ENCODE measurements at places on chromosomes 1 and 21. TPM values are rescaled to one million over a fixed set of nuclear protein-coding genes. Genes with fewer than 3 reads are reported as not detected.

GRCh38 chr1:208604295-208604694 is 360.1 kb upstream of the PLXNA2 start:
- DNase-seq, result no peak

DNA sequence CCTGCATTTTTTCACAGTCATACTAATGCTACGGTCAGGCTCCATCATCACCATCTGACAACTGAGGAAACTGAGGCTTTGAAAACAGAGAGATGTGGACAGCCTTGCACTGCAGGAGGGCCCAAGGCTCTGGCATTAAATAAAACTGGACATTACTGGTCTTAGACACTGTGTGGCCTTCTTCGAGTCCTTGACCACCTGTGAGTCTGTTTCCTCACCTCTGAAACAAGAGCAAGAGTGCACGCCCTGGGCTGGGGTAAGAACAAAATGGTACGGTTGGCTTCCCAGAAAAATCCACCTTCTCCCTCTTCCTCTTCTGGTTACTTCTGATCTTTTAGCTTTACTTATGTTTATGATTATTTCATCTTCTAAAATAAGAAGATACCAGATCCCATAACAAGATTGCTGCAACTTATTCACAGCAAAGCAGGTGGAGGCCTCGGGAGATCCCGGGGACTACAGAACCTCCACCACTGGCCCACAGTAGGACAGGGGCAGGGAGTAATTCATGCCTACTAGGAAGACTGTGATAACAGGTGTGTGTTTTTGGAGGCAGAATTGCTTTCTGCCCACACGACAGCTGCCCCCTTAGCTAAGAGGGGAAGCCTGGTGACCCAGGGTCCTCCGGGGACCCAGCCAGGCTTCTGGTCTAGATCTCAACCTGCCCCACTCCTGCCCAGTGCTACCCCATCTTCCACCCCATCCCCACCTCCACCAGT is 156.4 kb upstream of the EDN2 start:
- DNase-seq, result no peak

GRCh38 chr21:30437010-30437565 is 3.0 kb upstream of the KRTAP15-1 start:
- no peak for DNase-seq

GRCh38 chr21:31205412-31205811 is 138.6 kb downstream of the TIAM1 start:
- no peak for DNase-seq

DNA sequence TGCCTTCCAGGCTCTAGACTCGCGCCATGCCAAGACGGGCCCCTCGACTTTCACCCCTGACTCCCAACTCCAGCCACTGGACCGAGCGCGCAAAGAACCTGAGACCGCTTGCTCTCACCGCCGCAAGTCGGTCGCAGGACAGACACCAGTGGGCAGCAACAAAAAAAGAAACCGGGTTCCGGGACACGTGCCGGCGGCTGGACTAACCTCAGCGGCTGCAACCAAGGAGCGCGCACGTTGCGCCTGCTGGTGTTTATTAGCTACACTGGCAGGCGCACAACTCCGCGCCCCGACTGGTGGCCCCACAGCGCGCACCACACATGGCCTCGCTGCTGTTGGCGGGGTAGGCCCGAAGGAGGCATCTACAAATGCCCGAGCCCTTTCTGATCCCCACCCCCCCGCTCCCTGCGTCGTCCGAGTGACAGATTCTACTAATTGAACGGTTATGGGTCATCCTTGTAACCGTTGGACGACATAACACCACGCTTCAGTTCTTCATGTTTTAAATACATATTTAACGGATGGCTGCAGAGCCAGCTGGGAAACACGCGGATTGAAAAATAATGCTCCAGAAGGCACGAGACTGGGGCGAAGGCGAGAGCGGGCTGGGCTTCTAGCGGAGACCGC is 2.0 kb upstream of the OLIG2 start:
- no peak for DNase-seq

DNA sequence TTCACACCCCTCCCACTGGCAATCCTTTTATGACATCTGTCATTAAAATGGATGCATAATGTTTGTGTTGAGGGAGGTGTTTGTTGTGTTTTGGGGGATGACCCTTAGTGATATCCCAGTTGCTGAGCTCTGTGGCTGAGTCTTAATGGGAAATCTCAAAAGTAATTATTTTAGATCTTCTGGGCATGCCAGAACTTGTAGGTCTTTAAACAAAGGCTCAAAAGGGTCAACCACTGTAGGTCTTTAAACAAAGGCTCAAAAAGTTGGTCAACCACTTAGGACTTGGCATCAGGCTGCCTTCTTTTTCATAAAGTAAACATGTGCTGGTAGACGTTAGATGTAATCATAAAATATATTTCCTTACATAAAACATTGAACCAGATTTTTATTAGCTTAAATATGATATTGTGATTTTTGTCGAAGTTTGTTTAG is 78.0 kb downstream of the CDC14A start:
- DNase-seq, result no peak

GRCh38 chr1:150194381-150195031 is 41.4 kb downstream of the ANP32E start:
- DNase-seq, result no peak

DNA sequence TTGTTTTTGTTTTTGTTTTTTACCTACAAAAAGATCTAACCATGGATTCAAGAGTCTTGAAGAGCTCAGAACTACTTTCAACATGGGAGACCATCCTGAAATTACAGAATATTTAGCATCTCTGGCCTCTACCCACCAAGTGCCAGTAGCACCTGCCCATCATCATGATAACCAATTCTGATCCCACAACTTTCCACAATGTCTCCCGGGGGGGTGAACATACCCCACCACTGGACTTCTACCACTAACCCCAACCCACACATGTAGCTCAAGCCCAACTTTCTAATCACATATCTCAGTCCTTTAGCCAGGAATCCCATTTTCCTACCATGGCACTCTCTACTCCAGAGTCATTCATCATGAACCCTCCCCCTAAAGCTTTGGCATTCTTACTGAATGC is 15.7 kb upstream of the IFNAR2 start:
- no peak for DNase-seq

- DNase-seq, result peak; percentile 61
These were observed 84.1 kb downstream of the GPR88 start for GRCh38 chr1:100622037-100622436.

GRCh38 chr1:161706482-161707347 is at the start of gene FCRLA:
FCRLA (plus strand) TSS chr1:161707229; CDS start chr1:161707265, 36 bp downstream.
- DNase-seq, result no peak

- DNase-seq, result no peak
These were observed 219.6 kb downstream of the PDE4B start for GRCh38 chr1:66012106-66012784.

- no peak for DNase-seq
These were observed 903.7 kb downstream of the ADGRL2 start for GRCh38 chr1:82704393-82704792.

- DNase-seq, result no peak
These were observed 9.3 kb upstream of the MARCKSL1 start for GRCh38 chr1:32345289-32345827.

GRCh38 chr1:177278626-177279390 is 108.0 kb downstream of the BRINP2 start:
- no peak for DNase-seq

GRCh38 chr21:33559813-33560212 is 17.0 kb downstream of the SON start:
- no peak for DNase-seq

- DNase-seq, result no peak
These were observed 400.7 kb upstream of the DAB1 start for GRCh38 chr1:57824535-57824934.

- DNase-seq, result peak; percentile 70
These were observed 115.5 kb upstream of the IRF2BP2 start for GRCh38 chr1:234725177-234726132.

DNA sequence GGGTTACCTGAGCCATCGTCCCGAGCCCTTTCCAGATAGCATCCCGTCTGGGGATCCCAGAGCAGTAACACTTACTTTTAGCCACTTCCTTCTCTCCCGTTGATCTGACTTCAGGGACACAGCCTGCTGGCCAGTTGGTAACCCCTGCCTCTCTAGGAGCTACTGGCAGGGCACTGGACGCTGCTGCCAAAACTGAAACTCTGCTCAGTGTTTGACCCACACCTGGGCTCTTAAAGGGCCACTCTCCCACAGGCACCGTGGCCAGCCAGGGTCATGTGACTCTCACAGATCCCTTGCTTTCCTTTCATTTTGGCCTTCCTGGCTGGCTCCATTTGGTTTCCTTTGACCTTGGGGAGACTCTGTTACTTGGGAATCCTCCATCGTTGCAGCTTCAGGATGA is at the start of gene PIGR:
Gene PIGR (minus strand): TSS at position 206 of the 400 bp plus-strand sequence. CDS start 5,935 bp downstream, outside the sequence.
- DNase-seq, result no peak

DNA sequence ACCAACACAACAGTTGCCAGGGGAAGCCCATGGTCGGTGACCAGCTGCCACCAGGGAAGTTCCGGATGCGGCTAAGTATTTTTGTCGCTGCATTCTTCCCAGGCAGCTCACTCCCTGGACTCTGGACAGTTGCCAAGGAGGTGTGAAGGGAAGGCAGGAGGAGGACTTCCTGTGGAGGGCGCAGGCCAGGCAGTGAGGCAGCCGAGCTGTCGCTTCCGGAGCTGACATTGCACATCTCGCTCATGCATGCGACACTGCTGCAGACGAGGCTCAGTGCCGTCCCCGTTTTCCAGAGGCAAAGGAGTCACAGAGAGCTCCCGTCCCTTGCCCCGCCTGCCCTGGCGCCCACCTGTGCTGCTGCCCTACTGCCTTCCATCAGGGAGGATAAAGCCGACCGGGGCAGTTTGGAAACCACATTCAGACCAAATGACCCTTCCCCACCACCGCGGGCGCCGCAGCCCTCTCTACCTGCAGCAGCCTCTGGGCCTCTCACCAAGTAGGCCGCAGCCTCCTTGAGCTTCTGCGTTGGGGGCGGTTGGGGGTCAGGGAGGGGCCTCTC is 81.4 kb downstream of the NENF start:
- no peak for DNase-seq

DNA sequence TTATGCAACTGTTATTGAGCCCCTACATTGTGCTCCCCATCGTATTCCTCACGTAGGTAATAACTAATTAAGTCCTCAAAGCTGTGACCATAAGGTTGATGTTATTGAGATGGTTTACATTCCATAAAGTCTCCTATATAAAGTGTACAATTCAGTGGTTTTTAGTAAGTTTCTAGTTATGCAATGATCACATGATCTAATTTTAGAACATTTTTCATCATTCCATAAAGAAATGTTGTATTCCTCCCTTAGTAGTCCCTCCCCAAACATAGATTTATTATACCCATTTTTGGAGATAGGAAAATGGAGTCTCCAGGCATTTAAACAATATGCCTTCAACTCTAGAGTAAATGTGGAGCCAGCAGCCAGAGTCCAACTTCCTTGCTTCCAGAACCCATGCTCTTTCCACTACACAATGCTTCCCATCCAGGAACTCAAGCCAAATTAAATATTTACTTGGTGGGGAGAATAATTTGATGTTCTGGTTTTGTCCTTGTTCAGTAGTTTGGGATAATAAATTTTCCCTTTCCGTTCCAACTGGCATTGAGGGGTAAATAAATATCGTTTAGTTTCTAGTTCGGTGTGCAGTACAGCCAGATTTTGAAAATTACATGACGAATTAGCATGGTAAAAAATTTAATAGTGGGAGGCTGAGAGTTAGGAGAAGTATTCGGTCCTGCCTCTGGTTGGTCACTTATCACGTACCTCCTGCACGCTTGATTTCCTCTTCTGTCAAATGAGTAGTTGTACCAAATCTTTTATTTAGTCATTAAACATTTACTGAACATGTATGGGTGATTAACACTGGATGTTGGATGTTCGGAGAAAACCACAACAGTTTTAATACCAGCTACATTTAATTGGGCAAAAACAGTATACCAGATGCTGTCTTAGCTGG is 66.3 kb downstream of the CACHD1 start:
- no peak for DNase-seq

- DNase-seq, result no peak
These were observed 237.8 kb upstream of the ADGRL2 start for GRCh38 chr1:81562934-81563333.

DNA sequence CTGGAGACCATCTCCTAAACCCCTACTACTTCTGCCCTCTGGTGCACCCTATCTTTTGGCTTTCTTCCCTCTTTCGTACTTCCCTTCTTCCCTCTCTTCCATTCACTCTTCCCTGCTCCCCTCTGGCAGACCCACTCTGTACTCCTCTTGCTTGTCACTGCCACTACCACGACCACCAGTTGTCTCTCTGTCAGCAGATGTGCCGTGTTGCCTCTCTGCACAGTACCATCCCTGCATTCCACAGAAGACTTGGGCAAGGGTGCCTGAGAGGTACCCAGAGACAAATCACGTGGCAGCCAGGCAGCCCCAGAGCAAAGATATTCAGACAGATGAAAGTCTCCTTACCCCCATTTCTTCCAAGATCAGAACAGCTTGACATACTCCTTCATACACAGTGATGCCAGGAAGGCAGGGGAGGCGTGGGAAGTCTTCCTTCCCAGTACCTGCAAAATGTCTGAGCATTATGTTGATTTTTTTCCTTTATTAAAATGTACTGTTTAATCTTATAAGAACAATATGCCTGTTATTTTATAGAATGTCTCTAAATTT is 15.0 kb downstream of the CAMSAP2 start:
- no peak for DNase-seq

- DNase-seq, result no peak
These were observed 30.8 kb downstream of the RPS6KA1 start for GRCh38 chr1:26560403-26560780.

GRCh38 chr1:118918940-118919259 is 69.2 kb downstream of the TBX15 start:
- no peak for DNase-seq

The C4BPB gene
- not detected for total RNA-seq

The RYR2 gene
- 392 TPM for total RNA-seq

The SMIM1 gene
- 54.6 TPM for total RNA-seq

The RAB4A gene
- total RNA-seq, result 60.8 TPM

The TNFRSF4 gene
- total RNA-seq, result 0.59 TPM

The FAM72A gene
- not detected for total RNA-seq

The SNX7 gene
- 25.0 TPM for total RNA-seq

The DUSP12 gene
- 11.0 TPM for total RNA-seq

The FABP3 gene
- 3,527 TPM for total RNA-seq

The NTMT2 gene
- 1.9 TPM for total RNA-seq

The SASS6 gene
- total RNA-seq, result 1.7 TPM

The RGS18 gene
- 1.9 TPM for total RNA-seq

The ZBTB7B gene
- 53.4 TPM for total RNA-seq

The IGFN1 gene
- total RNA-seq, result not detected

The CHRNB2 gene
- total RNA-seq, result 0.24 TPM

The BSDC1 gene
- 47.1 TPM for total RNA-seq

The INAVA gene
- total RNA-seq, result not detected

The LPAR3 gene
- 40.4 TPM for total RNA-seq

The TXNIP gene
- 898 TPM for total RNA-seq

The DIPK1A gene
- 7.9 TPM for total RNA-seq

All from right atrium auricular region (tissue), 2 donors.